ENCODE measurements at places on chromosomes 5 and 9. TPM values are rescaled to one million over a fixed set of nuclear protein-coding genes. Genes with fewer than 3 reads are reported as not detected.
A peak's percentile ranks its signal among the peaks of the same experiment; 100 is the strongest.

The ERCC6L2 gene
- 40.5 TPM for polyA plus RNA-seq

The NIM1K gene
- 0.25 TPM for polyA plus RNA-seq

GRCh38 chr5:134547579-134547978, 22.1 kb downstream of the JADE2 start:
- H3K36me3 ChIP-seq = peaks cover 6% of the 10 kb centered on the region
- peak overlapping the region; percentile 40 for H3K27ac ChIP-seq
- peaks cover 79% of the 10 kb centered on the region for H3K4me1 ChIP-seq
- H3K4me3 ChIP-seq = no peak overlapping the region
- DNase-seq = no peak

GRCh38 chr9:75937521-75938258, 47.2 kb downstream of the PCSK5 start:
- H3K4me3 ChIP-seq = no peak overlapping the region
- no peaks in the 10 kb centered on the region for H3K4me1 ChIP-seq
- no peaks in the 10 kb centered on the region for H3K27me3 ChIP-seq
- no peaks in the 10 kb centered on the region for H3K36me3 ChIP-seq
- DNase-seq = no peak
- H3K27ac ChIP-seq = no peak overlapping the region

DNA sequence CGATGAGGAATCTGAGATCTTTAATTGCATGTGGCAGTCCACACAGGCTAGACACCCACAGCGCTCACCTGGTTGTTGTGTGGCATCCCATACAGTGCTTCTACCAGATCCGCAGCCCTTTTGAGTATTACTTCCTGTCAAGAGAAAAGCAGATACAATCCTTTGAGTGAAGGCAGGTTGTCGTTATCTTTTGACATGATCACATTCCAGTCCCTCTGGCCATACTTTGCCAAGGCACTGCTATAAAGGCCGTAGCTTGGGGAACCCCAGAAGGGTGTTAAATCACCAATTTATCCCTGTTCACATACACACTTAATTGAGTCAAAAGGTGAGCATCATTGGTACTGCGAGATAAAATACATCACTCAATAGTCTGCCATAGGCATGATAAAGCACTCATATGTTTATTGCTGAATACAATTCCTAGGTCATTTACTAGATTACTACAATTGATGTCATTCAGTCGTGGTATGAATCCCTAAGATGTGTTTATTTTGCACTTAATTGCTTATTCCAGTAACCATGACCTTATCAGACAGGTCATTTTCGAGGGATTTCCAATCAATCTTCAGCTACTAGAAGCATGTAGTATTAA, 385.6 kb downstream of the EBF1 start:
- H3K27ac ChIP-seq = no peak overlapping the region
- H3K4me3 ChIP-seq = no peak overlapping the region
- H3K4me1 ChIP-seq = no peaks in the 10 kb centered on the region
- H3K36me3 ChIP-seq = no peaks in the 10 kb centered on the region
- no peak for DNase-seq

GRCh38 chr5:69030358-69031062, 63.3 kb upstream of the SLC30A5 start:
- no peak for DNase-seq
- peaks cover 2% of the 10 kb centered on the region for H3K27me3 ChIP-seq
- no peak overlapping the region for H3K4me3 ChIP-seq
- H3K4me1 ChIP-seq = no peaks in the 10 kb centered on the region
- no peak overlapping the region for H3K27ac ChIP-seq

Measured in immature natural killer cell (primary cell).